Dermis blood vessel endothelial cell (primary cell): ENCODE measurements at places on chromosomes 6 and 20.

GRCh38 chr6:46284475-46284874 is 113.7 kb upstream of the ENPP5 start:
- DNase-seq, result no peak

GRCh38 chr6:129475477-129476247 is 234.3 kb downstream of the ARHGAP18 start:
- no peak for DNase-seq

DNA sequence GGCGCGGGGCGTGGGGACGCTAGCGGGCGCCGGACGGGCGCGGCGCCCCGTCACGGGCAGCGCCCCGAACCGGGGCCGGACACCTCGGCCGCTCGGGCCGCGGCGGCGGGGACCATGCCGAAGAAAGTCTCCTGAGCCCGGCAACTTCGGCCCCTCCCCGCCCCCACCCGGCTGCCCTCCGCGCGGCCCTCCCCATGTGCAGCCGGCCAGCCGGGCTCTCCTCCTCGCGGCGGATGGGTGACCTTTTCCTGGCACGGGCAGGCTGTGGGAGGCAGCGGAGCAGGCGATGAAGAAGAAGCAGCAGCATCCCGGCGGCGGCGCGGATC is 278 bp downstream of the UST start:
- DNase-seq, result peak; percentile 14

GRCh38 chr6:168371185-168371584 is 51.6 kb upstream of the DACT2 start:
- DNase-seq, result no peak

DNA sequence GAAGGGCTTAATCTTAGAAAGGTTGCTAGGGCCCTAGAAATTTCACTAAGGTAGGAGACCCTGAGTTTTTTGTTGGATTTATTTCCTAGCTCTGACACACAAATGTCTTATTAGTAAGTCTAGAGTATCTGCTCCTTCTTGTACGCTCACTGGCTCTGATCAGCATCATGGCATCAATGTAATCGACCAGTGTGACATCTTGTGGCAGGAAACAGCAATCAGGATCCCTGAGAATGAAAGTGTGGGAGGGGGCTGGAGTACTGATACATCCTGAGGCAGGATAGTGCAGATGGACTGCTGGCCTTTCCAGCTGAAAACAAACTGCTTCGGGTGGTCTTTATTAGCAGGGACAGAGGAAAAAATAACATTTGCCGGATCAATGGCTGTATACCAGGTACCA is 10.0 kb upstream of the CST7 start:
- DNase-seq, result no peak

DNA sequence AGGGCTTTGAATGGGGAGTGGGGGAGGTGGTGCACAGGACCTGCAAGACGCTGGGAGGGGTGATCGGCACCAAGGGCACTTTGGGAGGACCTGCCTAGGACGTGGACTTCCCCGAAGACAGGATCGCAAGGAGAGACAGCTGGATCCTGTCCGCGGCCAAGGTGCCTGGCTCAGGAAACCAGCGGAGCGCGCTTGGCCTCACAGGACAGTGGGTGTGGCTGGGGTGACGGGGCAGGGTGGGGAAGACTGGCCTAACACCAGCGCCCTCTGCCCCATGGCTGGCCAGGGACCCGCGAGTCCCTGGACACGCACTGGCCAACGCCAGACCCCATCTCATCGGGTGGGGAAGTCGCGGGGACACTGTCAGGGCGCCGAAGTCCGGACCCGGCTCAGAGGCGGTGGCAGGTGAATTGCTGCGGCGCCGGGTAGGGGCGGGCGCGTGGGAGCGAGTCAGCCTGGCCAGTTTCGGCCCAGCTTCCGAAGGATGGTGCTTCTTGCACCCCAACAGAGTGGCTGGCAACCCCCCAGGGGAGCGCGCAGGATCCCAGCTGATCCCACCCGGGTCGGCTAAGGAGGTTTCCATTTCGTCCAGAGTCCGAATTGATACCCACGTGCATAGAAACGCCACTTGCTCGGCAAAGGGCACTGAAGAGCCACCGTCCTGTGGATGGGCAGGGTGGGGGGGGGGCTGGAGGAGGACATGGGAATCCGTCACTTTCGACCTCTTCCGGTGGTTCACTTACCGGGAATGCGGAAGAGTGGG is 785 bp upstream of the THBD start:
- DNase-seq, result peak; percentile 65

GRCh38 chr20:4491643-4492042 is 230.1 kb upstream of the PRND start:
- no peak for DNase-seq

- DNase-seq, result no peak
Observed at GRCh38 chr6:45127185-45127584, 200.9 kb upstream of the RUNX2 start.

DNA sequence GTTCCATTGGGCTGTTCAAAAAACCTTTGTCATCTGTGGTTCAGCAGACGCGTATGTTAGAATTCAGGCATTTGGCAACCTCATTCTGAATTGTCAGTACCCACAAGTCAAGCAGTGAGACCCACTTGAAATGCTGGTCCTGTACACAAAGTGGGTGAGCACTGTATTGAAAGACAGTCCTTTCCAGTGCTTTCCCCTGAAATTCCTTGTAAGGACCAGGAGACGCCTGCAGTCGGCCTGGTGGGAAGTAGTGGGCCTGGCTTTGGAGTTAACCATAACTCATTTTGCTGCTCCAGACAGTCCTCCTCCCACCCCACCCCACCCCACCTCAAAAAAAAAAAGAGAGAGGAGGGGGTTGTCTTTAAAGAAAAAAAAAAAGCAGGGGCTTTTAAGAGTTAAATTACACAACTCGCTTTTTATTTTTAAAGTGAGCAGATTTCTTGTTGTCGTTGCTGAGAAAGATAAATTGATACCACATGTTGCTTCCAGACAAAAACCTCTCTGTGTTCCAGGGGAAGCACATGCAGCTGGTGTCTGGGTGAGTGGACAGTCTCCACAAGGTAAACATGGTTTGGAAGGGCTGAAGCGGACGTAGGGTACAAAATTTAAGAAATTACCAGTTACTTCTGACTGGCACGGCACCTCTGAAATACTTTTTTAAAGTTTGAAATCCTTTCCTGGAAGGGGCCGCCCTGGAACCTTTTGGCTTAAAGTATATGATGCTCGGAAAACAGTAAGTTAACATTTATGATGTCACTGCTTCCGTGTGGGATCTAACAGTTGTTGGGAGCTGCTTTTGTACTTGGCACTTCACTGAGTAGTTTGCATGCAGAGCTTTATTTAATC is 95.3 kb downstream of the FOXO3 start:
- peak; percentile 11 for DNase-seq

- no peak for DNase-seq
Observed at GRCh38 chr6:142879076-142879475, 65.9 kb downstream of the HIVEP2 start.

- DNase-seq, result no peak
Observed at GRCh38 chr6:51299621-51300380, 481.1 kb downstream of the TFAP2B start.

DNA sequence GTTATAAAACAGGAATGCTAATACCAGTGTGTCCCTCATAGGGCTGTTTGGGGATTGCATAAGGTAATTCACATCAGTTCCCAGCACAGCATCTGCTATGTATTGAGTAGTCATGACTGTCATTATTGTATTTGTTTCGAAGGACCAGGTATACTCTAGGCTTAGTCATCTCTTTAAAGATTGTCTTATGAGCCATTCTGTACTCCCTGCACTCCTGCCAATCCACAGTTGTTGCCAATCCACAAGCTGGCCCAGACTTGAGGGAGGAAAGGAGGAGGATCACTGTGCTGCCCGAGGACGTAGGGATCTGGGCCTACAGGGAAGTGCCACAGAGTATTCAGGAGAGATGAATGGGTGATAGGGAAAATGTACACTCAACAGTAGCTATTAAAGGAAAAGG is 113.0 kb upstream of the TIAM2 start:
- no peak for DNase-seq

DNA sequence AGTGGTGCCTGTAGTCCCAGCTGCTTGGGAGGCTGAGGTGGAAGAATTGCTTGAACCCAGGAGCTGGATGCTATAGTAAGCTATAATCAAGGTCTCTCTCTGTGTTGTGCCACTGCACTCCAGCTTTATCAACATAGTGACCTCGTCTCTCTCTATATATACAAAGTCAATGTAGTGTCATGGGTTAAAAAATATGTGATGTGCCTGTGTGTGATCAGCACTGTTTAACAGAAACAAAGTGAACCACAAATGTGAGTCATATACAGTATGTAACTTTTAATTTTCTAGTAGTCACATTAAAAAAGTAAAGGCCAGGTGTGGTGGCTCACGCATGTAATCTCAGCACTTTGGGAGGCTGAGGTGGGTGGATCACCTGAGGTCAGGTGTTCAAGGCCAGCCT is 85.3 kb upstream of the RNF24 start:
- DNase-seq, result no peak
